ENCODE measurements at places on chromosomes 3 and 15.
A peak's percentile ranks its signal among the peaks of the same experiment; 100 is the strongest.

GRCh38 chr3:11335056-11335608 is 62.9 kb downstream of the ATG7 start:
- peak; percentile 58 for DNase-seq

DNA sequence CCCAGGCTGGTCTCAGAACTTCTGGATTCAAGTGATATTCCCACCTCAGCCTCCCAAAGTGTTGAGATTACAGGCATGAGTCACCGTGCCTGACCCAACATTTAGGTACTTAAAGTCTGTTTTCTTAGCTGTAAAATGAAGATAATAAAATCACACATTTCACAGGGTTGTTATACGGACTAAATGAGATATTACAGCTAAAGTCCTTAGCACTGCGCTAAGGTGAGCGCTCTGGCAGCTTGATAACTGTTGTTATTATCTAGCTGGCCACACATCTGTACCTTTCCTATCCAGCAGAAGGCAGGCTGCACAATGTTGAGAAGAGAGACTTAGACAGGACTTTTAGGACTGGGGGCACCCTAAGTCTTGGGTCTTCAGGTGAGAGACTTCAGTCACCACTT is 2.7 kb upstream of the LIPH start:
- no peak for DNase-seq

- DNase-seq: no peak
Observed at GRCh38 chr3:163364717-163365116, 1713.6 kb downstream of the SI start.

DNA sequence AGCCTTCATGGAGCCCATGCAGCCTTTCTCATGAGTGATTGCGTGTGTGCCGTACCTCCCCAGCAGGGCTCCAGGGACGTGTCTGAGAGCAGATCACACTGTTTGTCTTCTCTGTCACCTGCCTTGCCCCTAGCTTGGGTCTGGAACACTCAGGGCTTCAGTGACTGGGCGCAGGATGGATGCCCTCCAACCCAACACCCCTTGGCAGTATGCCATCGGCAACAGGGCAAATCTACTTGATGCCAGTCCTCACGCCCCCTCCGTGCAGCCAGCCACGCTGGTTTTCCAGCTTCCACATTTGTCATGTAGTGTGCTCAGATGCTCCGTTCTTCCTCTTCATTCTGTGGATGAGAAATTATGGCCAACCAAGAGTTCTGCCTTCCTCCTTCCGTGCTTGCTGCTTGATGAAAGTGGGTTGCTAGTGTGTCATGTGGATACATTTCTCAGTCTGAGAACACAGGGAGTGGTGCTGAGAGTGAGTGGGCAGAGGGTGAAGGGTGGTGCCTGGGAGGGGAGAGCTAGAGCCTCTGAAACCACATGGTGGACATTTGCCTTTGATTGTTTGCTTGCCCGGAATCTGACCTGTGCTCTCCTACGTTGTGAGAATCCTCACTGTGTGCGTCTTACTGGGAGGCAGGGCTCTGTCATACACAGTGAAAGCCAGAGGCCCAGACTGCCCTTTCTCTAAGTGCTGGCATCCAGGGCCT is 97.2 kb downstream of the FAM43A start:
- DNase-seq: no peak

GRCh38 chr3:19052874-19053273 is 95.4 kb upstream of the KCNH8 start:
- DNase-seq: no peak

GRCh38 chr3:48784426-48785120 is 63.1 kb downstream of the PRKAR2A start:
- no peak for DNase-seq

GRCh38 chr3:121809249-121809648 is 25.6 kb downstream of the IQCB1 start:
- no peak for DNase-seq

- DNase-seq: no peak
Observed at GRCh38 chr3:190533511-190534281, 19.8 kb downstream of the IL1RAP start.
